ENCODE measurements at places on chromosomes 3 and 15.
A peak's percentile ranks its signal among the peaks of the same experiment; 100 is the strongest.

DNA sequence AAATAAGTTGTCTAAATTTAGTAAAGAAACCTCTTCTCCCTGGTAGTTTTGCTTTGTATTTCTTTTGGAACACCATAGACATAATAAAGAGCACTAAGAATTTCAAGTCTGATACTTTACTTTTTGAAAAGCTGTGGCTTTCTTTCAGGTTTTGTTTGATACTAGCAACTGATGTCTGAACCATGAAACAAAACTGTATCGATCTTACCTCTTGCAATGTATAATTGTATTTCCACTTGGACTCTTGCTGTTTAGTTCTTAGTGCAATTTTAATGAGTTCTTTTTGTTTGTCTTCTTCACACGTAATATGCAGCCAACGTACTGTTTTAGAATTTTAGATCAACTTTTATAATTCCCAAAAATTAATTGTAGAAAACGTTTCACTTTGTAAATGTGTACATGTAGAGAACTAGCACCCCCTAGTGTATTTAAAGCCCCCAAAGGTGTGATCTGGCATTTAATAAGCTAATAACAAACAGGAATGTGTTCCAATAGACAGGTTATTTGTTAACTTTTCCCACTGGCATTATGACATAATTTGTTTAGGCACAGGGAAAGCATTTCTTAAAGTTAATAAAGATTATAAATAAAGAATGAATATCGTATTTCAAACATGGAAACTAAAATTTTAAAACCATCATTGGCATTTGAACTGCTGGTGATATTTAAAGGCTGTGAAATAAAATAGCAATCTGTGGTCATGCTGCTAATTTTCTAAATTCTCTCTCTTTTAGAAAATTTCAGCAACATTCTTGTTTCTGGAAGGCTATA is 289.1 kb upstream of the DNAJC19 start:
- DNase-seq: no peak

DNA sequence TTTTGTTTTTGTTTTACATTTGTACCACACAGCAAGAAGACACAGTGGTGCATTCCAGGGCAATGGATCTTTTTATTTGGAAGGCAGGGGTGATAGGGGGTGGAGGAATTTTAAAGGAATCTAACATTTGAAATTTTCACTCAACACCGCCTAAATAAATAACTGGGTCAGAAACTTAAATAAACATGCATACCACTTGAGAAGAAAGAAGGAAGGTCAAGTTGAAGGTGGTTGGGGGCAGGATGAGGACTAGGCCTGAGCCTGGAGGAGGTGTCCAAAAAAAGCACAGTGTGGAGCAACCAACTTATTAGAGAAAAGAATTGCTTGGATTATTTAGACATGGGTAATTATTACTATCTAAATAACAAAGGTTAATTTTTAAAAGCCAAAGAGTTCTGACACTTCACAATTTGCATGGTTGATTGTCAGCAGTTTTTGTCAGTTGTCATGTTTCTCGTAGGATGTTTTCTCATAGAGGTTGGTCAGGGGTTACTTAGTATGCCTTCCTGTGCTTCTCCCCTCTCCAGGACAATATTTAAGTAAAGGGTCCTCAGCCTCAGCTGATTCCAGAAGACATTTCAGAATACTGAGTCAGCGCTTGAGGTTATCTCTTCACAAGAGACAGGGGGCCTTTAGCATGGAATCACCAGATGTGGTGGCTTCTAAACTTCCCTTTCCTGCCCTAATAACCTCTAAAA is 173.7 kb upstream of the SLC2A2 start:
- DNase-seq: no peak

DNA sequence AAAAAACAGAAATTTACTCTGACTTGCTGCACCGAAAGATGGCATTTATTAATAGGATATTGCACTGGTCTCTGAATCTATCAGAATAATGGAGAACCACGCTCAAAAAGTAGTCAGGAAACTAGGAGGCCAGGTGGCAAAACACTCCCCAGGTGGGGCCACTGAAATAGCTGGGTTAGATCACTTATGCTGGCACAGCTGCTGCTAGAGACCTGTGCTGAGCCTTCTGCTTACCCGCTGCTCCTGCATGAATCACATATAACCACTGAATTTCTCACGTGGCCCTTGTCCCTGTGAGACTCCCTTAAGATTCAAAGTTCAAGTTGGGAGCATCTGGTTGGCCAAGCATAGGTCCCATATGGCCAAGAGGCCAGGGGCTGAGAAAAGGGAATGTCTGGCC is 66.0 kb upstream of the OXTR start:
- no peak for DNase-seq

GRCh38 chr3:194344012-194344411 is 7.1 kb downstream of the CPN2 start:
- peak; percentile 3 for DNase-seq

- DNase-seq: no peak
These were observed 9.6 kb upstream of the LIPH start for GRCh38 chr3:185561958-185562357.

- no peak for DNase-seq
These were observed 117.4 kb downstream of the STAG1 start for GRCh38 chr3:136634821-136635220.

All from NCI-H1092 (cell line).